ENCODE measurements at places on chromosomes 3 and 15.

GRCh38 chr3:53711387-53711786, 134.8 kb downstream of the CHDH start:
- H3K27ac ChIP-seq = no peak overlapping the region
- H3K4me1 ChIP-seq = no peaks in the 10 kb centered on the region
- peaks cover 10% of the 10 kb centered on the region for H3K27me3 ChIP-seq
- H3K4me3 ChIP-seq = no peak overlapping the region
- no peaks in the 10 kb centered on the region for H3K36me3 ChIP-seq
- no peak for DNase-seq

- H3K4me1 ChIP-seq = no peaks in the 10 kb centered on the region
- no peak overlapping the region for H3K27ac ChIP-seq
- no peak overlapping the region for H3K4me3 ChIP-seq
- H3K27me3 ChIP-seq = no peaks in the 10 kb centered on the region
- DNase-seq = no peak
- H3K36me3 ChIP-seq = no peaks in the 10 kb centered on the region
Measured at GRCh38 chr3:107103786-107104185, 273.5 kb upstream of the CCDC54 start.

DNA sequence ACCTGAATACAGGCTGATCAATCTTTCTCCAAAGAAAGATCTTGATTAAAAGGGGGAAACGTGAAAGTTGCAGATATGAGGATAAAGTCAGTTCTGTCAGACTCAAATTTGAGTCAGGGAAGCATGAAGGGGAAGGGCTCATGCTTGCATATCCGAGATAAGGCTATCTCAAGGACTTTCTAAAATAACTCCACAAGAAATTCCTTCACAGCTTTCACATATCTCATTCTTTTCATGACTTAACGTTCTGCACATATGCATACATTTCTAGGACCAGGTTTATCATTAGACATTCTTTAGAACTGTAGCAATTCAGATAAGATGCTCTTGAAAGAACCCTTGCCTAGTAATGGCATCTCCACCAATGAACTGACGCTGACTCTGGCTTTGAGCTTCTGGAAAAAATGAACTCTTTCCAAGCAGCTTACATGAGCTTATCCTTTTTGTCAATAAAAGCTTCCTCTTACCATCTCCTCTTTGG, 15.9 kb downstream of the SH3GL3 start:
- no peak for DNase-seq
- H3K27ac ChIP-seq = no peak overlapping the region
- no peaks in the 10 kb centered on the region for H3K4me1 ChIP-seq
- no peaks in the 10 kb centered on the region for H3K36me3 ChIP-seq

GRCh38 chr3:49166752-49167556, 823 bp upstream of the CCDC71 start:
- H3K36me3 ChIP-seq = peaks cover 18% of the 10 kb centered on the region
- peaks cover 39% of the 10 kb centered on the region for H3K4me1 ChIP-seq
- DNase-seq = no peak
- no peak overlapping the region for H3K27ac ChIP-seq
- H3K4me3 ChIP-seq = peak overlapping the region; percentile 89
